ENCODE measurements at places on chromosomes 6 and 20.

DNA sequence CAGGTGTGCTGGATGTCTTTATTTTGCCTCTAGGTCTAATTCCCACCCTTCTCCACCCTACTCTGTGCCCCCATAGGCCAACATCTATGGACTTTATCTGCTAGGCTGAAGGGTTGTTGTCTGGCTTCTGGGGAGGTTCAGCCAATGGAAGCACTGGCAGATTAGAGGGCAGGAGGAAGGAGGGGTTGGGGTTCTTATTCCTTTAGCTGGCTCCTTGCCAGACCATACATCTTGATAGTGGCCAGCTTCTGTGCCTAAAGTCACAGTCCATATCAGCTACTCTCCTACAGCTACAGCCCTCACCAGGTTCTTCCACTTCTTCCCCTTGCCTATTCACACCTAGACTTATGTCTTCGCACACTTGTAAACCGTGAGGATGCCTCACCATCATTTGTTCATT is 41.1 kb downstream of the ROS1 start:
- DNase-seq = no peak

- no peak for DNase-seq
Observed at GRCh38 chr6:43740321-43740960, 29.6 kb upstream of the VEGFA start.

DNA sequence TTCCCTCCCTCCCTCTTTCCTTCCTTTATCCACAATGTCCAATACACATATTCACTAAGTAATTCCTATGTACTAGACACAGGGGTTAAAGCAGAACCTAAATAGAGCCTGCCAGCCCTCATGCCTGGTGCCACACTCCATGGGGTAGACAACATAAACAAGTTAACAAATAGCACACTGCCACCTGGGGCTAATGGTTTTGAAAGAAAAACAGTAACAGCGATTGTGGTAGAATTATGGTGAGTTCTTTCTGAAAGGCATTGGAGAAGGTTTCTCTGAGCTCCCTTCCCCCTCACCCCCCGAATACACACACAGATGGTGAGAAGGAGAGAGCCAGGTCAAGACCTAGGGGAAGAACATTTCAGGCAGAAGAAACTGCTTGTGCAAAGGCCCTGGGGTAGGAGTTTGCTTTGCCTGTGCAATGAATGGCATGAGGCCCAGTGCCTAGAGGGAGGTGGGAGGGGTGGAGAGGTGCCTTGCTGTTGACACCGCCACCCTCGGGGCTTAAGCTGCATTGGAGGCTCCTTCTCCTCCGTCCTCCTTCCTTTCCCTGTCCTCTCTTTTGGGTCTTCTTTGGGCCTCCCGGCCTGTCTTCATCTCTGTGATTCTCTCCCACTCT is 502.4 kb upstream of the SULF2 start:
- DNase-seq = no peak

DNA sequence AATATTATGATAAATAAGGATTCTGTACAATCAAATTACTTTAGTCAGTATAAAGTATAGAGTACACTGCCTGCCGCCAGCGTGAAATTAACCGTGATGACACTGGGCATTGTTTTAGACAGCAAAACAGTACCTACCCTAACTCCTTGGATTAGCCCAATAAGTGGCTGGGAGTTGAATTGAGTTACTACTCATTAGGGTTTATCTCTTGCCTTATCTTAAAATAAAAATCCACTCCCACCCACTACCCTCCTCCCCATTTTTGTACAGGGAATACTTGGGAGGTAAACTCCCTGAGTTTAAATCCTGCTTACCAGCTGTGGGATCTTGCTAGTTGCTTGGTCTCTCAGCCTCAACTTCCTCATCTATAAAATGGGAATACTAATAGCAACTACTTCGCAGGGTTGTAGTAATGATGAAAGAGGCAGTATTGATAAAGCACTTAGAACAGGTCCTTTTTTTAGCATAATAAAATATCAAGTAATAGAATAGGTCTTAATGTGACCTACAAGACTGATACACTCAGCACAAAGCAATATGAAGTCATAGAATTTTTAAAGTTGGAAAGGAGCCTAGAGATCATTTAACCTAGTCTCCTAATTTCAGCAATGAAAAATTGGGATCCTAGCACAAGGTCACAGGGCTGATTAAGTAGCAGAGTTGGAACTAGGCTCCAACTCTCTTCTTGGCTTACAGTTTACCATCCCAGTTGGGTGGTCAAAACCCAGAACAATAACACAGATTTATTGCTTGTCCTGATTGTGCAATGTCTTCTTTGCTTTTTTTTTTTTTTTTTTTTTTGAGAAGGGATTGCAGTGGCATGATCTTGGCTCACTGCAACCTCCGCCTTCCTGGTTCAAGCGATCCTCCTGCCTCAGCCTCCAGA is 23.8 kb downstream of the PHACTR2 start:
- no peak for DNase-seq

GRCh38 chr6:130853555-130854183 is 26.5 kb downstream of the SMLR1 start:
- no peak for DNase-seq

GRCh38 chr6:133689863-133690262 is 199.1 kb upstream of the TCF21 start:
- no peak for DNase-seq

Data from colonic mucosa (tissue), 4 donors.